ENCODE measurements at places on chromosomes 2 and 18.

GRCh38 chr2:46699934-46700256 lies 215.7 kb downstream of the MCFD2 start:
- DNase-seq: no peak

- no peak for DNase-seq
These were observed 2.7 kb upstream of the NMI start for GRCh38 chr2:151292141-151292540.

- peak; percentile 99 for DNase-seq
These were observed 136.4 kb downstream of the SCG2 start for GRCh38 chr2:223465793-223466192.

- DNase-seq: no peak
These were observed 12.9 kb downstream of the TTL start for GRCh38 chr2:112494828-112495227.

- DNase-seq: no peak
These were observed 96.4 kb downstream of the KYNU start for GRCh38 chr2:142973822-142974207.

DNA sequence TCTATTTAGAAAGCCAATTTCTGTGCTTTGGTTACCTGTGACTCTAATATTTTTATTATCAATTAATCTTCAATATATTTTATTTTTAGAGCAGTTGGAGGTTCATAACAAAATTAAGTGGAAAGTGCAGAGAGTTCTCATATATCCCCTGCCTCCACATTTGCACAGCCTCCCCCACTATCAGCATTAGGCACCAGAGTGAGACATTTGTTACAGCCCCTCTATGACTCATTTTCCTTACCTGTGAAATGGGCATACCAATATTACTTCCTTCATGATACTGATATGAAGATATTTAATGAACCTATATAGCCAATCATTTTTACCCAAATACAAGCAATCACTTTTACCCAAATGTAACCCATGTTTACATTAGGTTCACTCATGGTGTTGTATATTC lies 34.0 kb upstream of the CYTIP start:
- no peak for DNase-seq

GRCh38 chr2:239473211-239473805 lies 72.5 kb upstream of the HDAC4 start:
- no peak for DNase-seq

DNA sequence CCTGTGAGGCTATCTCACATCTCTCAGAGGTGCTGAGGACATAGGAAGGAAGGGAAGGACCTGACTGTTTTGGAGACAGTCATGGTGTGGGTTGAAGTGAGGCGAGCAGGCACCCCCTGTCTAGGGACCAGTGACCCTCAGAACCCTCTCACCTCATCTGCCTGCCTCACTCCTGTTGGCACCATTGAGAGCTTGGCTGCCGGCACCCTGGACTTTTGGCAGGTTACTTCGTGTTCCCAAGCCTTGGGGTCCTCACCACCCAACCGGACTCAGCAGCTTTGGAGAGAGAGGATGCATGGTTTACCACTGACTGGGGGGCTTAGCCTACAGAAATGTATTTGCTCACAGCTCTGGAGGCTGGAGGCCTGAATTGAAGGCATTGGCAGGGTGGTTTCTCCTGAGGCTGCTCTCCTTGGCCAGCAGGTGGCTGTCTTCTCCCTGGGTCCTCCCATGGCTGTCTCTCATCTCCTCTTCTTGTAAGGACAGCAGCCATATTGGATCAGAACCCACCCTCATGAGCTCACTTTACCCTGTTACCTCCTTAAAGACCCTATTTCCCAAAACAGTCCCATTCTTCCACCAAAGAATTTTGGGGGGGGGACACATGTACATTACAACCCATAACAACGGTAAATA lies 142.0 kb downstream of the TSN start:
- DNase-seq: no peak

- no peak for DNase-seq
These were observed 40.7 kb downstream of the KLHL14 start for GRCh38 chr18:32732165-32732564.

- DNase-seq: no peak
These were observed 5.5 kb upstream of the SFT2D3 start for GRCh38 chr2:127695491-127696472.

- peak; percentile 19 for DNase-seq
These were observed 258.5 kb downstream of the TWIST2 start for GRCh38 chr2:239106314-239106908.

GRCh38 chr18:48975817-48976649 lies 25.3 kb upstream of the SMAD7 start:
- DNase-seq: no peak

GRCh38 chr2:51304311-51304710 lies 272.4 kb upstream of the NRXN1 start:
- DNase-seq: no peak

DNA sequence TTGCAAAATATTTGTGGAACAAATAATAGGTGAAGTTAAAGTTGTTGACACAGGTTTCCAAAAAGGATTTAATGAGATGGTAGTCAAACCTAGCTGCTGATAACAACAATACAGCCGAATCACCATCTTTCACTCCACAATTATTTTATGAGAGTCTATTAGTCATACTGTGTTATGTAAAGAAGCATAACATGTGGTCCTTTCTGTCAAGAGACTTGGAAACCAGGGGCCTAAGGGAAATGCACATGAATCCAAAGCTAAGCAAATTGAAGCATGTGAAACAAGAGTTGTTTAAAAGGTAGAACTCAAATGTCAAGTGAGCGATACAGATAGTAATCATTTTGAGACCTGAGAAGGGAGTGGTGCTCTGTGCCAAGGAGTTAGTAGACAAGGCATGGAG lies 16.0 kb downstream of the CD28 start:
- no peak for DNase-seq

GRCh38 chr2:128510701-128511397 lies 192.2 kb upstream of the HS6ST1 start:
- peak; percentile 7 for DNase-seq

- DNase-seq: no peak
These were observed 19.4 kb downstream of the SFTPB start for GRCh38 chr2:85648619-85649018.

DNA sequence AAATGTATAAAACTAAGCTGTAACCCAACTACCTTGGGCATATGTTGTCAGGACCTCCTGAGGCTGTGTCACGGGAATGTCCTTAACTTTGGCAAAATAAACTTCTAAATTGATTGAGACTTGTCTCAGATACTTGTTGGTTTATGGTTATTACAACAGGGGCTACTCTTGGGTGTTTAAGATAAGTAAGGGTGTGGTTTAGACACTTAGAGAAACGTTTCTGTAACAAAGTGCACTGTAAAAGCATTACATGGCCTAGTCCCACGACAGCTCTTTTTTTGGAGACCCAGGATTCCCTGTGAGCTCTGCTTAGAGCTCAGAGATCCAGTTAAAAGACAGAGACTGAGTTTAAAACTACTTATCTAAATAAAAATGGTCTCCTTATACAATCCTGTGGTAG lies 32.3 kb upstream of the LIPG start:
- DNase-seq: no peak

DNA sequence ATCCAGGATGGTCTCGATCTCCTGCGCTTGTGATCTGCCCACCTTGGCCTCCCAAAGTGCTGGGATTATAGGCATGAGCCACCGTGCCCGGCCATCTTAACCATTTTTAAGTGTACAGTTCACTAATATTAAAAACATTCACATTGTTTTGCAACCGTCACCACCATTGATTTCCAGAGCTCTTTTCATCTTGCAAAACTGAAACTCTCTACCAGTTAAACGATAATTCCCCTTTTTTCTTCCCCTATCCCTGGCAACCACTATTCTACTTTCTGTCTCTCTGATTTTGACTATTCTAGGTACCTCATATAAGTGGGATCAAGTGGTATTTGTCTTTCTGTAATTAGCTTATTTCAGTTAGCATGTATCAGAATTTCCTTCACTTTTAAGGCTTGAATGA lies 16.8 kb upstream of the NEUROD1 start:
- no peak for DNase-seq

DNA sequence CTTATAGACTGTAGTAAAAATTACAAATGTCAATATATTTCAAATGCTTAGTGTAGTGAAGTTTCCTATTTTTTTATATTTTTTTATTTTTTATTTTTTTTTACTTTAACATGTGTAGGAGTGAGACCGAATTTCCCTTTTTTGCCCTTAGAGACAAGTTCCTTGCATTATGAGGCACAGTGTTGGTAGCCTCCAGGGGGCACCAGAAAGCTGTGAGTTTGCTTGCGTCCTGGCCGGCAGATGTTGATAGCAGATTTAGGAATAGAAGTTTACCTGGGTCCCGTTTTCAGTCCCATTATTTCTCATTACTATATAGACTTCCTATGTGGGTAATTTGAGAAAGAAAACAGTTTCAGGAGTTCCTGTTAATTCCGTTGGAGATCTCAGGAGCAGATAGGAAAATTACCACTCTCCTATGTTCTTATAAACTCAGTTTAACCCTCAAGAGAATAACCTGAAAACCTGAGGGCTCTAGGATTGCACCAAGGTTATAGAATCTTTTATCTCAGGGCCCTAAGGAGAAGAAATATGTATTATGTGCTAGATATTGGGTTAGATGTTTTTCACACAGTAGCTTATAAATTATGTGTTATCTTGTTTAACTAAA lies 157.5 kb upstream of the SESTD1 start:
- DNase-seq: peak; percentile 20

DNA sequence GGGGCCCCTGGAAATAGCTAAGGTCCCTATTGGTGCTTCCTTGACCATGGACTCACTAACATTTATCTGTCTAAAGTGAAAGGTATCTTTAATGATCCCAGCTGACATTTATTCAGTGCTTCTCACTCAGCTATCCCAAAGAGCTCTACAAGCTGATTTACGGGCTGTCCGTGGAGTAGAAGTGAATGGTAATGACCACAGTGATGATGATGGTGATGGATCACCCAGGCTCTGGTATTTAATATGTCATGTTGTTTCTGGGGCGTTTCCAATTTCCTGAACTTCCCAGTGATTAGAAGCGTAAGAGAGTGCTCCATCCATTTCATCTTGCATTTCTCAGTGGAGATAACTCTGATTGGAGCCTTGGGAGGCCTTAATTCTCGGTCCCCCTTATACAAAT lies 304.3 kb downstream of the HRH4 start:
- DNase-seq: peak; percentile 26

GRCh38 chr2:15956751-15957736 lies 16.7 kb downstream of the MYCN start:
- DNase-seq: no peak

DNA sequence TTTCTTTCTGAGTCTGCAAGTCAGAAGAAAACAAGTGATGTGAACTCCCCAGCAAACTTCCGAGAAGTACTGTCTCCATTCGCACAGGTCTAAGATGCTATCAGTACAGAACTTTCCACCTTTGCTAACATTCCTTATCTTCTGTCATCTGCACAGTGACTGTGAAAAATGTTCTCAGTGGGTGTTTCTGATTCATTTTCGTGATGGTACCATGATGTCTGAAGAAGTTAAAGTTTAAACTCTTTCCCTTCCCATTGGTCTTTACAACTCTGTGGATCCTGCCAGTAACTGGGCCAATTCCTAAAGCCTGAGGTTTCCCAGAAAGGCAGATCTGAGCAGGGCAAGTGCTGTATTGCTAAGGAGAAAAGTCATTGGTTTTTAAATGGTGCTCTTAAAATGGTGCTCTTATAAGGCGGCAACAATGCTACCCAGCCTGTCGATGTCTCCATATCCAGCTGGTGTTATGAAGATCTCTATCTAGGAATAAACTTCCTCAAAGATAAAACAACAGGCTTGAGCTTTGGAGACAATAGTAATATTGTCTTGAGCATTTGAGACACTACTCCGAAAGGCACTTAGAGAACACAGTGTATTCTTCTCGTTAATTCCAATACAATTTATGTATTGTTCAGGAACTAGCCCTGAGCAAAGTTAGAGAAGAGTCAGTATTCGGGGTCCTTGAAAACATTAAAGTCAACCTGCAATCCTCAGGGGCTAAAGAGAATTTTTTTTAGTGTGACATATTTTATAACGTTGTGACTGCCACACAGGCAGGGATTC lies 232.3 kb downstream of the OSR1 start:
- no peak for DNase-seq

- DNase-seq: no peak
These were observed 101.6 kb downstream of the INO80D start for GRCh38 chr2:205984381-205984780.

- no peak for DNase-seq
These were observed 10.1 kb downstream of the PAX3 start for GRCh38 chr2:222288590-222289277.

DNA sequence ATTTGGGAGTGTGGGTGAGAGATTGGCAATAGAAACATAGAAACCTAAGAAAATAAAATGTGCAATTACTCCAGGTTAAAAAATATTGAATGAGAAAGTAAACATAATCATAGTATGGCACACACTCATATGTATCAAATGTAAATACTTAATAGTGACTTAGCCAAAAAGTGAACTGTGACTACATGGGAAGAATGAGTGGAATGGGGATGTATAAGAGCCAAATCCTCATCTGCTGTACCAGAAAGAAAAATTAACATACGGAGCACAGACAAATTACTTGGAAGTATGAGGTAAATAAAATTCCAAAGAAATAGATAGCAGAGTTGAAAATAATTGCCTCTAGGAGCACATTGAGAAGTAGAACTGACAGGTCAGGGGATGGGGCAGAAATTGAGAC lies 4.0 kb downstream of the FLACC1 start:
- DNase-seq: no peak

GRCh38 chr18:9684881-9685614 lies 23.1 kb upstream of the RAB31 start:
- no peak for DNase-seq

DNA sequence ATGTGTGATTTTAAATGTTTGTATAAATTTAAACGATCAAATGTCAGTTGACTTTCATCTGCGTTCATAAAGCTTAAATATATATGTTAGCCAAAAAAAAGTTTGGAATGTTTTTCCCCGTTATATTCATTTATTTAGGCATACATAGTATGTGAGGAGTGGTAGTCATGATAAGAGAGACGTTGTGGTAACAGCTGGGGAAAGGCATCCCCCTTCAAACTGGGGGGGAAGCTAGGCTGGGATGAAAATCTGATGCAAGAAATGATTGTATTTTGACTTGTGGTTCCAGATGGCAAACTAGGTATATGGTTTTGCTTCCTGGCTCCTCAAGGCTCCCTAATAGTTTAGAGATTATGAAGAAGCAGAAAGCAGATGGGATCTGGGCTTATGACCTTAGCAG lies 30.1 kb downstream of the ITGA6 start:
- DNase-seq: no peak

DNA sequence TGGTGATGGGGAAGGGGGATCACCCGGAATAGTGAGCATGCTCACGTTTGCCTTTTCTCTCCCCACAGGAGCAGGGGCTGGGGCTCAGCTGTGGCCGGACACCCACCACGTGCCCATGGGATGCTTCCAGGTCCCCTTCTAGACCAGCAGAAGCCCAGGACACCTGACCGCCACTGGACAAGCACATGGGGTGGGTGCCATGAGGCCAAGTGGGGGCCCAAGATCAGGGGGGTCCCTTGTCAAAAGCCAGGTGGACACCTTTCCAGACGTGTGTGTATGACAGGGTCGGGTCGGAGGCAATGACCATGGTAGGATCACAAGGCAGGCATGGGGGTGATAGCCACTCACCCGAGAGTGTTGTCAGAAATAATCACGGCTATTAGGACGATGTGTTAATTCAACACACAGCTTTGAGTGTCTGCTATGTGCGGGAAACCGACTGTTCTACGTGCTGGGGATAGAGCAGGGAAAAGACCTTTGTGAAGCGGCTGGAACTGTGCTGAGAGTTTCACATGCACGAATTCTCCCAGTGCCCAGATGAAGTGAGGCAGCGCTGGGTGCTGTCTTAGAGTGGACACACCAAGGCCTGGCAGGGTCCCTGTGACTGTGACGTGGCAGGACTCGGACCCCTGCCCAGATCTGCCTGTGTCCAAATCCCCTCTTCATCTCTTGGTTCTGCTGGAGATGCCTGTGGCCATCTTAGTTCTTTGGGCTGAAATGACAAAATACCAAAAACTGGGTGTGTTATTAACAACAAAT lies 244.7 kb downstream of the NDUFA10 start:
- no peak for DNase-seq
